ENCODE measurements at places on chromosomes 11 and 22.

DNA sequence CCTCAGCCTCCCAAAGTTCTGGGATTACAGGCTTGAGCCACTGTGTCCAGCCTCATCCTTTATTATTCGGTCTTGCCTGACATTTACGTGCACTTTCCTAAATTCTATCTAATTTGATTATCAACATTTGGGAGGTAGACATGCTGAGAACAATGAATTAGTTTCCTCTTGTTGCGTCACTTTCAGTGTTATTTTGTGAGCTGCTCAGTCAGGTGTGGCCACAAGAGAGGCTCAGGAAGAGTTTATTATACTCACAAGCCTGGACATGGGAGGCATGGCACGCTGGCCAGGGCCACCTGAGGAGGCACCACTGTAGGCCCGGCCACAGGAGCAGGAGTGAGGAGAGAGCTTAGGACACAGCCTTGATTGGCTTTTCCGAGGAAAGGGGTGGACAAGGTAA, 59.7 kb upstream of the RBFOX2 start:
- DNase-seq = no peak

DNA sequence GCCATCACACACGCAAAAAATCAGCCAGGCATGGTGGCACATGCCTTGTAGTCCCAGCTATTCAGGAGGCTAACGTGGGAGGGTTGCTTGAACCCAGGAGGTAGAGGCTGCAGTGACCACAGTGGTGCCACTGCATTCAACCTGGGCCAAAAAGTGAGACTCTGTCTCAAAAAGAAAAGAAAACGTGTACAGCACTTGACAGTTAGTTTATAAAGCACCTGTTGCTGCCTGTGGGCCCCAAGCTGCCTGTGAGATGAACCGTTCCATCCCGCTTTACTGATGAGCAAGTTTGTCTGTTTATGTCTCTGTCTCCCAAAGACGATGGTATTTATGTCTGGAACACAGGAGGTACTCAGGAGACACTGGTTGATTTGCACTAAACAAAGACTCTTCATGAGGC, 1.5 kb upstream of the PRR5 start:
- DNase-seq = no peak

GRCh38 chr11:117826190-117826570, 1.6 kb upstream of the FXYD2 start:
- DNase-seq = no peak

DNA sequence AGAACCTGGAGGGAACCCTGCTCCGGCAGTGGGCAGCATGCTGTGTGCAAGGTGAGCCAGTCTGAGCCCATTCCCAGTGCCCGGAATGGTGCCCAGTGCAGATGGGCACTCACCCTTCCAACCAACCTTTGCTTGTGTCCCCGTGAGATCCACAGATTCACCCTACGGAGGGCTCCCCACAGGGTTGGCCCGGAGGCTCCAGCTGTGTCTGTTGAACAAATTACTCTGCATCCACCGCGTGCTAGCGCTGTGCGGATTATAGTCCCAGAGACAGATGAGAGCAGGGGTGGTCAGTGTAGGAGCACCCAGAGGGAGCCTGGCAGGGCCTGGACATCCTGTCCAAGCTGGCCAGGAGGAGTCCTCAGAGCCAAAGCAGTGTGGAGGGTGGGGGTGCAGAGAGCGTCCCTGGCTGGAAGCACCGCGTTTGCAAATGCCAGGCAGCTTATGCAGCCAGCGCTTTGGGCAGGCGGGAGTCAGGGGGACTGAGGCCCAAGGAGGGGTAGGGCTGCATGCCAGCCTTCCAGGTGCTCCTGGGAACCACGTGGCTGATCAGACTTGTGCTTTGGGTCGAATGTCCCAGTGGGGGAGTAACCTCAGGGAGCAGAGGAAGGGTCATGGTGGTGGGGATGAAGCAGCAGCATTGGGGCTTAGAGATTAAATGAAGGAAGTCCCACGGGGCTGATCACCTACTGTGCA, 80.5 kb downstream of the KCNQ1 start:
- DNase-seq = no peak

DNA sequence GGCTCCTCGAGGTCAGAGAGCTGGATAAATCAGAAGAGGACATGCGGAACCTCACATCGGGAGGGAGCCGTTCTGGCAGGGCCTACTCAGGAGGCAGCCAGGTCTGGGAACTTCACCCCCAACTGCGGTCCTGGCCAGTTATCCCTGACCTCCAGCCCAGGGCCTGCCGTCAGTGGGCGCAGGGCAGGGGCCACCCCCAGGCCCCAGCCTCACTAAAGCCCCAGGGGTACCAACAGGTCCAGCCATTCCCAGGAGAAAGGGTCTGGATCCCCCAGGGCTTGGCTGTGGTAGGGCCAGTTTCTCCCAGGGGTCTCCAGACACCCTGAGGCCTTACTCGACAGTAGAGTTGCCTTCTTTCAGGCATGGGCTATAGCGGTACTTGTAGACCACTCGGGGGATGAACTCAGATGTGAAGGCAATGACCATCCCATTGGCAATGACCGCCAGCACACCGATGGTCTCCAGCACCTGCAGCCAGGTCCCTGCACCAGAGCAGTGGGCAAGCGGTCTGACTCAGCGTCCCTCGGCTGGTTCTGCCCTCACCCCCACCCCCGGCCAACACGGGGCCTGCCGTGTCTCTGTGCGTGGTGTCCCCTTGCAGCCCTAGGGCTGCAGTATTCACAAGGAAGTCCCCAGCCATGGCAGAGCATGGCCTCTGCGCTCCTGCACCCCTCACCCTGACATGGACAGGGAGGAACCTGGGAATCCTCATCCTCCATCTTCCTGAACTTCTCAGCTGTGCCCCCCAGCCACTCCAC, 4.6 kb upstream of the SIGIRR start:
- no peak for DNase-seq

DNA sequence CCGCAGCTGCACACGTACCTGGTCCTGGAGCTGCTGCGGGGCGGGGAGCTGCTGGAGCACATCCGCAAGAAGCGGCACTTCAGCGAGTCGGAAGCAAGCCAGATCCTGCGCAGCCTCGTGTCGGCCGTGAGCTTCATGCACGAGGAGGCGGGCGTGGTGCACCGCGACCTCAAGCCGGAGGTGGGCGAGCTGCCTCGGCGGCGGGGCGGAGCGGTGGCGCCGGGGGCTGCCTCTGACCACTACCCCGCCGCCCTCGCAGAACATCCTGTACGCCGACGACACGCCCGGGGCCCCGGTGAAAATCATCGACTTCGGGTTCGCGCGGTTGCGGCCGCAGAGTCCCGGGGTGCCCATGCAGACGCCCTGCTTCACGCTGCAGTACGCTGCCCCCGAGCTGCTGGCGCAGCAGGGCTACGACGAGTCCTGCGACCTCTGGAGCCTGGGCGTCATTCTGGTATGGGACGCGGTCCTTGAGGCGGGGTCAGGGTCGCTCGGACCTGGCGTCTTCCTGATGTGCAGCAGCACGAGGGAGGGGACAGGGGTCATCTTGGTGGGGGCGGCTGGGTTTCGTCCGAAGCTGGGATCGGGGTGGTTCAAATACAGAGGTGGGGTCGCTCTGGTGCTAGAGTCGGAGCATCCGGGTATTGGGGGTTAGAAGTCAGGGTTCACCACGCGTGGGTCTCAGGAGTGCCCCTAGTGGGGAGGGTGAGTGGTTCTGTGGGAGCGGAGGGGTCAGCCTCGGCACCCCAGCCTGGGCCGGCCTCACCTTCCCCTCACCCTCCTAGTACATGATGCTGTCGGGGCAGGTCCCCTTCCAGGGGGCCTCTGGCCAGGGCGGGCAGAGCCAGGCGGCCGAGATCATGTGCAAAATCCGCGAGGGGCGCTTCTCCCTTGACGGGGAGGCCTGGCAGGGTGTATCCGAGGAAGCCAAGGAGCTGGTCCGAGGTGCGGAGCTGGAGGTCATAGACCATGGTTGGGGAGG, 10.8 kb downstream of the RPS6KA4 start:
- no peak for DNase-seq

DNA sequence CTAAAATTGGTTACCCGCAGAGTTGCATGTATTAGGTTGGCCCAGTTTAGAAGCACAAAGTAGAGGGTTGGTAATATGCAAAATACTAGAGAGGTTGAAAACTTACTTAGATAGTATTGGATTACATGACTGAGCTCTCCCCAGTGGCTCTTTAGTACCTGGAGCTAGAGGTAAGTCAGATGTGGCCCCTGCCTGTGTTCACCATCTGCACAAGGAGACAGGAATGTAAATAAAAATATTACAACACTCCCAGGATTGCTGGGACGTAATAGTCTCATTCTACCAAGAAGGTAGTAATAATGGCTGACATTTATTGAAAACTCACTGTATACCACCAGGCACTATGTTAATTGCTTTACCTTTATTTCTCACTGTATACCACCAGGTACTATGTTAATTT, 129.6 kb downstream of the SLC17A6 start:
- DNase-seq = no peak

GRCh38 chr11:125939081-125939521, 6.7 kb upstream of the VSIG10L2 start:
- no peak for DNase-seq

DNA sequence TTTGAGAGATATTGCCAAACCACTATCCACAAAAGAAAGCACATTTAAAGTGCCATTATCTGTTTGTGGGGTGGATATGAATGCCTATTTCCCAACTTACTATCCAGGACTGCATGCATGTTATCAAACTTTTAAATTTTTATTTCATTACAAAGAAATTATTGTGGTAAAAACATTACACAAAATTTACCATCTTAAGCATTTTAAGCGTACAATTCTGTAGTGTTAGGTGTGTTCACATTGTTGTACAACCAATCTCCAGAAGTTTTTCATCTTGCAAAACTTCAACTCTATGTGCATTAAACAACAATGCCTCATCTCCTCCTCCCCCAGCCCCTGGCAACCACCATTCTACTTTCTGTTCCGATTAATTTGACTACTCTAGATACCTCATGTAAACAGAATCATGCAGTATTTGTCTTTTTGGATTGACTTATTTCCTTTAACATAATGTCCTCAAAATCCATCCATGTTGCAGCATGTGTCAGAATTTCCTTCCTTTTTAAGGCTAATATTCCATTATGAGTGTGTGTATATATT, 17.6 kb upstream of the CD44 start:
- DNase-seq = no peak

DNA sequence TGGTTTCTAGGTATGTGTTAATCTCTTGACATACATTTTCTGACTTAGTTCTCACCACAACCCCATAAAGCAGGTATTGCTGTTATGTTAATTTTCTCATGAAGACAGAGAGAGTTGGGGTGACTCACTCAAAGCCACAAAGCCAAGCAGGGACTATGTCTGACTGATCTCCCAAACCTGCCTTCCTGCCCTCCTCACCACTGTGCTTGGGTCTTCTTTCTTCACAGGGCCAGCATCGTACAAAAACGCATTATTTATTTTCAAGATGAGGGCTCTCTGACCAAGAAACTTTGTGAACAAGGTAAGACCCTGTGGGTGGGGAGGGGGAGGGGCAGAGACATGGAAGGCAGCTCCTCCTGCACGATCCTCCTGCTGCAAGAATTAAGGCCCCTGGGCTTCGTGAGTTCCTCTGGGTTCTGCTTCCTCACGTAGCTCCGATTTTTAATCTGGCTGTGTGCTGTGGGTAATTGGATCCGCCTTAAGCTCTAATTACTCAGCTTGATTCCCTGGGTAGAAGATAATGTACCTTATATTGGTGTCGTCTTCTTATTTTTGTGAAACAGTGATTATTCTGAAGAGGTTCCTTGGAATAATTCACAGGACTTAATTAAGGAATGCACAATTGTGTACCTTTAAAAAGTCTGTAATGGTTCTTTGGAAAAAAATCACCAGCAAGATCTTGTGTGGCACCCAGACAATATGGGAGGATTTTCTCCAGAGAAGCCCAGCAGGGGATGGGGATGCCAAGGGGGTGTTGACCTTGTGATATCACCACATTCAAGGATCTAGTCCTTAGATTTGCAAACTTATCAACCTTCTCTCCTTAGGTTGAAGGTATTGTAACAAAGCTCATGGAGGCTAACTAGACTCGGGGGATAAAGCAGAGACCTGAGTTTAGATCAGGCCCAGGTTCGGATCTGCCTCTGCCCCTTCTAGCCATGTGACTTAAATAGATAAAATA, 112.9 kb downstream of the SPON1 start:
- DNase-seq = no peak

DNA sequence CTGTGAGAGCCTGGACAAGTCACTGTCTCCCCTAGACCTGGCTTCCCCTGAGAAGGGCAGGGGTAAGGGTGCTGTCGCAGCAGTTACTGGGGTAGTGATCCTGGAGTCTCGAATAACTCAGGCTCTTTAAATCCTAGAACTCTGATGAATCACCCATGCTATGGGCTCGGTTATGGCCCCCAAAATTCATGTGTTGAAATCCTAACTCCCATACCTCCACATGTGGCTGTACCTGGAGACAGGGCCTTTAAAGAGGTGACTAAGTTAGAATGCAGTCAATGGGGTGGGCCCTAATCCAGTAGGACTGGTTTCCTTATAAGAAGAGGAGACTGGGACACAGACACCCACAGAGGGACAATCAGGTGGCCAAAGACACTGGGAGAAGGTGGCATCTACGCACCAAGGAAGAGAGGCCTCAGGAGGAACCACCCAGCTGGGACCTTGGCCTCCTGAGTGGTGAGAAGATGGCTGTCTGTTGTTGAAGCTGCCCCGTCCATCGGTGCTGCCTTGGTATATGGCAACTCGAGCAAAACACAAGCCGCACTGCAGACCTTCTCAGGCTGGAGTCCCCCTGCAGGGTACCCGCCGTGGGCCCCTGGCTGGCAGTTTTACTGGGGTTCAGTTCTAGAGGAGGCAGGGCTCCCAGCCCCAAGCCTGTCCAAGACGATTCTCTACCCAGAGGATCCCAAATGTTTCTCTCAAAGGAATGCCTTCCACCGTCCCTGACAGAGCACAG, 48.8 kb upstream of the SHISAL1 start:
- no peak for DNase-seq

- DNase-seq = no peak
Observed at GRCh38 chr11:3077189-3077836, 20.1 kb upstream of the CARS1 start.

GRCh38 chr22:40654522-40655167, 18.1 kb upstream of the MRTFA start:
- DNase-seq = peak; percentile 82

GRCh38 chr11:9604134-9604533, 30.7 kb downstream of the WEE1 start:
- DNase-seq = no peak

DNA sequence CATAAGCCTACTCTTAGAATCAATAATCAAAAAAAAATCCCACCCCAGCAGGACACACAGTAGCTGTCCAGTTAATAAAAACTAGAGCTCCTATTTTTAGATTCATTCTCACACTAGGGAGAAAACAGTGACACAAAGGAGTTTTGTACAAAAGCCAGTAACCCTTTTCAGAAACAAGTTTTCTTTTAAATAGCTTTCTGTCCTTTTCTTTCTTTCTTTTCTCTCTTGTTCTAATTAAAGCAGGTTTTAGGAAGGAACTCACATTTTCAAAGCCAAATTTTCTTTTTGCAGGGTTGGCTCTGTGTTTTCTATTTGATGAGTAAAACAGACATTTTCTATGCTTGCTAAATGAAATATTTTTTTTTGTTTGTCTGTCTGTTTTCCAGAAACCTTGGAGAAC, 1390.7 kb downstream of the FAM181B start:
- DNase-seq = no peak
